Tongue (tissue), 3 donors: ENCODE measurements at places on chromosomes 3 and 15. TPM values are rescaled to one million over a fixed set of nuclear protein-coding genes. Genes with fewer than 3 reads are reported as not detected.

Gene IL5RA
- 0.31 TPM for total RNA-seq

Gene RCCD1
- 21.3 TPM for total RNA-seq

Gene SAMMSON
- 0.41 TPM for total RNA-seq

Gene MORC1
- total RNA-seq, result not detected

Gene CAV3
- total RNA-seq, result 143 TPM

Gene CDV3
- 177 TPM for total RNA-seq

Gene P3H2
- total RNA-seq, result 33.1 TPM

Gene MEX3B
- 9.1 TPM for total RNA-seq

Gene IDH2
- 321 TPM for total RNA-seq

Gene NANOGP8
- not detected for total RNA-seq
